A172 (cell line): ENCODE measurements at places on chromosomes 16 and 17. TPM values are rescaled to one million over a fixed set of nuclear protein-coding genes. Genes with fewer than 3 reads are reported as not detected.

DNA sequence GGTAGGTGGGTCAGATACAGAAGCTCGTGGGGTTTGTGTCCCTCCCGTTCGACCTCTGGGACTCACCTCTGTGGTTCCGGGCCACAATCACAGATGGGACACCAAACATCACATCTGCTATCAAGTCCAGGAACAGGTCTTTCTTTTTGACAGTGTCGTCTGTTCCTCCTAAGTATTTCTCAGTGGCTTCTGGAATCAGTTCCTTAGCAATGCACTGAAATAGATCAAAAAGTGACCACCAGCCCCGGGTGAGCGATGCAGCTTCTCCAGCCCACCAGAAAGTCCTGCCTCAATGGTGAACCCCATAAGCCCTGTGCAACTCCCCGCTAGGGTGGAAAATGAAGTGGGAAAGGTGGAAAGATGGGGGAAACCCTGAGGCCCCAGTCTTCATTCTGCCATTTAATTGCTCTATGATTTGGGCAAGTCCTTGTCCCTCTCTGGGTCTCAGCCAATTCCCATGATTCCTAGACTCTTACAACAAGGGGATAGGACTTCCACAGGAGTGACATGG, 22.4 kb downstream of the CES1 start:
- no peak for DNase-seq

GRCh38 chr17:57357830-57358430, 101.6 kb downstream of the MSI2 start:
- no peak for DNase-seq

DNA sequence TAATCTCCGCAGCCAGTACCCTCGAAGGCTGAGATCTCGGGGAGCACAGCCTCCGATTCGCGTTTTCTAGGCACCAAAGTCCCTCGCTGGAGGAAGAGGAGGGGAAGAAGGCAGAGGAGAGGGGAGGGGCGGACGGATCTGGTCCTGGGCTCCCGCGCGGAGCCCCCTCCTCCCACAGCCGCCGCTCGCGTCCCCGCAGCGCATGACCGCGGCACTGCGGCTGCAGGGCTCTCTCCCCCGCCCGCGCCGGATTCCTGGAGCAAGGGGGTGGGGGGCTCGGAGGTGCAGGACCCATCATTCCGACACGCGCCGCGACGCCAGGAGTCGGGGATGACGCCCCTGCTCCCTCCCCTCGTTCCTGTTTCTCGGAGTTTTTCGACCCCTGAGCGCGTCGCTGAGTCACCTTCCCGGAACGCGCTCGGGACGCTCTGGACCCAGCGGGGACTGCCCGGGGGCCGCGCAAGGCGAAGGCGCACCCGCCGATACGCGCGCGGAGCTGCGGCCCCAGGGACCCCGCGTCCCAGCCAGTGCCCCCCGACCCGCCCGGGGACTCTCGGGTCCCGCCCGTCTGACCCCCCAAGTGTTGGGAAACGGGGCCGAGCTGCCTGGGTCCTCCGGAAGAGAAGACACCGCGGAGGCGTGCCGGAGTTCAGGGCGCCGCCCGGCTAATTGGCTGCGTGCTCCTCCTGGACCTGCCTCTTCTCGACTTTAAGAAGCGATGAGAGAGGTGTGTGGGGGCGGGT, 1.4 kb upstream of the SPHK1 start:
- DNase-seq = no peak

GRCh38 chr16:81179219-81179618, 59.3 kb upstream of the BCO1 start:
- no peak for DNase-seq

DNA sequence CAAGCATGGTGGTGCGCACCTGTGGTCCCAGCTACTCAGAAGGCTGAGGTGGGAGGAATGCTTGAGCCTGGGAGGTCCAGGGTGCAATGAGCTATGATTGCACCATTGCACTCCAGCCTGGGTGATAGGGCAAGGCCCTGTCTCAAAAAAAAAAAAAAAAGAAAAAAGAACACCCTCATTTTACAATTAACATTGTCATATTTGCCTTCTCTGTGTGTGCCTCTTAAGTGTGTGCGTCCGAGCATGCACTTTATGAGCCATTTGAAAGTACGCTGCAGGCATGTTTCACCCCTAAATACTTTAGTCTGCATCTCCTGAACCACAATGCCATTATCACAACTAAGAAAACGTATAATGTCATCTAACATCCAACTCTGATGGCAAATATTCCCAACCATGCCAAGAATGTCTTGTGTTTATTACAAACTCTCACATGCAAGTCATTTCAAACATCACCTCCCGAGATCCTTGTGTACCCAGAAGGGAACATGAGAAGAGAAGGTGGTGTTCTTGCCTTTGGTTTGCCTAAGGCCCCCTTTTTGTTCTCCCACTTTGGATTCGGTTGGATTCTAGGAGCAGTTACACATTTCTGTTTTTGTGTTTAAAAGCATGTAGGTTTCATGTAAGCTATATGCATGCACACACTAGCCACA, 38.0 kb downstream of the CDH1 start:
- no peak for DNase-seq

DNA sequence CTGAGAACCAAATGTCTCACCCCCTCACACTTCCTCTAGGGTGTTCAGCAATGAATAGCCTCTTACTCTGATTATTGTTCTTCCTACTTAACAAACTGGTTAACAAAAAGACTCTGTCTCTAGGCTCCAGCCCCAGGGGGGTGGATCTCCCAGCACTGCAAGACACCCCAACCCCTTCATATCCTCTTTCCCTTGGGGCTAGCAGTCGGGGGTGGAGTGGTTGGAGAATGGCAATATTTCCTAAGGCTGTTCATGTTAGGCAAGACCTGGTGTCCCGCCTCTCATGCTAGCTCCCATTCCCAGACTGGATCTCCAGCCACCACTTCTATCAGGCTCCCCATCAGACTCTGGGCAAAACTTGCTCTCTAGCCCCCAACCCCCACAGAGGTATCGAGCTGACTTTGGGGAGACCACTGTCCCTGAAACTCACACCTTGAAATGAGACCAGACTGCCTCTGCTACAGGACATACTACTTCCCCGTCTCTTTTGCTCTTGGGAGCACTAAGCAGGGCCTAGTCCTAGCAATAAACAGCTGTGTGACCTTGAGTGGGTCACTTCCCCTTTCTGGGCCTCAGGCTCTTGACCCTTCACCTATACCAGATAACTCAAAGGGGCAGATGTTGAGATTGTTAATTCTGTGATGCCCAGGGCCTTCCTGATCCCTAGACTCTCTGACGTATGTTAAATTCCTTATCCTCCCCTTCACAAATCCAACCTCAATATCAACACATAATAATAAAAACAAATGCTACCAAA, 2.4 kb downstream of the SLC25A35 start:
- no peak for DNase-seq

- no peak for DNase-seq
These were observed 251.4 kb downstream of the HS3ST3B1 start for GRCh38 chr17:14552306-14552705.

DNA sequence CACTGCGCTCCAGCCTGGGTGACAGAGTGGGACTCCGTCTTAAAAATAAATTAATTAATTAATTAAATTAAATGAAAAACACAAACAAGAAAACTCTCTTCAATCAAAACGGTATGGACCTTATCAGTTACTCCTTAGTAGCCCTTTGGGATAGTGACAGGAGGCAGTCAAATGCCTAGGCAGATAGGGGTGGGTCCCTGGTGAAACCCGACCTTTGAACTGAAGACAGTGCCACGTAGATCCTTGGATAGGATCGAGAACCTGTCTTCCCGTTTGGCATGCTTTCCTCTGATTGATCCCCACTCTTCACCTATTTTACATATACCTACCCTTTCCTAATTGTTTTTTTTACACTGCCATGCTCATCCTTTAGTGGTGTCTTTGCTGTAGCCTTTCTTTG, 22.2 kb upstream of the DHRS7B start:
- DNase-seq = no peak

DNA sequence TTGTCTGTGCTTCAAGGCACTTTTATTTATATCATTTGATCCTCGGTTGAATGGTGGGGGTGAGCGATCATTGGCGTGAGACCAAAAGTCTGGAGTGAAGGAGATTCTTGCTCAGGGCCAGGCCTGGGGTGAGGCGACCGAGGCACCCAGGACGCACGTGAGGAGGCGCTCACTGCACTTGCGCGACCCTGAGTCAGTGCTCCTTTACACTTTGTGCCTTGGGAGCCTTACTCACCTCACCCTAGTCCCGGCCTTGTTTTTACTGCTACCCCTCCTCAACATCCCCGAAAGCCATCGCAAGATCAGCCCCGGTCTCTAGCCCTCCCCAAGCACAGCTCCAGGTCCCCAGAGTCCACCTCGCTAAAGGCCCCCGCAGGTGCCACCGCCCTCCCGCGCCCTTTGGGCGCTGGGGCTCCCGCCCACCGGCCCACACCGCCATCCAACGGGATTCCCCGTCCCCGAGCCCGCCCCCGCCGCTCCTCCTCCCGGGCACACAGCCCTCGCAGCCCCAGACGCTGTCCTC, 496 bp downstream of the EZH1 start:
- DNase-seq = peak; percentile 55

The CD300LG gene
- total RNA-seq = not detected in 2 replicates

The KRT222 gene
- not detected in 2 replicates for total RNA-seq

The TBC1D3K gene
- total RNA-seq = 0.10 TPM in 1 of 2 replicates, not detected in the other

The ZNF598 gene
- total RNA-seq = 23.5 and 26.9 TPM in 2 replicates

The UTS2R gene
- total RNA-seq = not detected in 2 replicates

The OR3A3 gene
- total RNA-seq = not detected in 2 replicates

The KRT24 gene
- total RNA-seq = not detected in 2 replicates

The PPY gene
- not detected in 2 replicates for total RNA-seq
